CD4-positive, alpha-beta T cell treated with Interferon gamma for 1 hour (primary cell): ENCODE measurements at places on chromosomes 16 and 17.

GRCh38 chr17:77365584-77366186, 224.9 kb downstream of the SEC14L1 start:
- DNase-seq, result no peak

GRCh38 chr17:83126275-83126811, 46.9 kb downstream of the METRNL start:
- no peak for DNase-seq

GRCh38 chr17:30552994-30553566, 75.9 kb downstream of the GOSR1 start:
- DNase-seq, result no peak

DNA sequence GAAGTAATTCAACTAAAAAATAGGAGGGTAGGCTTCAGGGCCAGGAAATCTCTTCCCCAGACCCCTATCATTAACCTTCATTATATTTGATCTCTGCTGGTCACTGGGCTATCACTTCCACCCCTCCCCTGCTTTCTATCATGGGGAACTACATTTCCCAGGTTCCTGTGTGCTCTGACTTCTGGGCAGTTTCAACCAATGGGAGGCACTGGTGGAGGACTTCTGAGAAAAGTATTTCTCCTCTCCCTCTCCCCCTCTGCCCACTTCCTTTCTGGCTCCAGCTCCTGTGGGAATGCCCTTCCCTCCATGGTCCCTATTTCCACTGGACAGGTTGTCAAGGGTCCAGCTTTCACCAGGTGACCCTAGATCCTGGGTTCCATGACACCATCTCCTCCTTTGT, 364.4 kb downstream of the C16orf95 start:
- no peak for DNase-seq
